ENCODE measurements at places on chromosomes 5 and 9.

DNA sequence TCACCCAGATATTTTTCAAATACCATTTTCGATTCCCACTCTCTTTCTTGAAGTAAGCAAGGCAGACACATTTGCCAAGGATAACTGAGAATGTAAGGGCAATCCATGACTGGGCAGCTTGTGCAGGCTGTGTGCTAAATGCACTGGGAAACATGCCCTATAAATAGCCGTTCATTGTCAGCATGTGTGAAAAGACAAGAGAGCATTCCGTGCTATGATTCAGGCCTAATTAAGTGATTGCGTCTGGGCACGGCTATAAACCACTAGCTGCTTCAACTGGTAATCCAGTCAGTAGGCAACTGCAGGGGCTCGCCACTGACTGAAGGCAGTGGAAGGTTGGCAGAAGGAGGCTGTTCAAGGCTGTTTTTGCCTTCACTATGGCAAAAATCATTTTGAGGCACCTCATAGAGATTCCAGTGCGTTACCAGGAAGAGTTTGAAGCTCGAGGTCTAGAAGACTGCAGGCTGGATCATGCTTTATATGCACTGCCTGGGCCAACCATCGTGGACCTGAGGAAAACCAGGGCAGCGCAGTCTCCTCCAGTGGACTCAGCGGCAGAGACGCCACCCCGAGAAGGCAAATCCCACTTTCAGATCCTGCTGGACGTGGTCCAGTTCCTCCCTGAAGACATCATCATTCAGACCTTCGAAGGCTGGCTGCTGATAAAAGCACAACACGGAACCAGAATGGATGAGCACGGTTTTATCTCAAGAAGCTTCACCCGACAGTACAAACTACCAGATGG, at the start of gene HSPB3:
HSPB3 (plus strand) TSS at position 287 of the 745 bp plus-strand sequence; CDS start at position 378, 91 bp downstream.
- no peak for DNase-seq

DNA sequence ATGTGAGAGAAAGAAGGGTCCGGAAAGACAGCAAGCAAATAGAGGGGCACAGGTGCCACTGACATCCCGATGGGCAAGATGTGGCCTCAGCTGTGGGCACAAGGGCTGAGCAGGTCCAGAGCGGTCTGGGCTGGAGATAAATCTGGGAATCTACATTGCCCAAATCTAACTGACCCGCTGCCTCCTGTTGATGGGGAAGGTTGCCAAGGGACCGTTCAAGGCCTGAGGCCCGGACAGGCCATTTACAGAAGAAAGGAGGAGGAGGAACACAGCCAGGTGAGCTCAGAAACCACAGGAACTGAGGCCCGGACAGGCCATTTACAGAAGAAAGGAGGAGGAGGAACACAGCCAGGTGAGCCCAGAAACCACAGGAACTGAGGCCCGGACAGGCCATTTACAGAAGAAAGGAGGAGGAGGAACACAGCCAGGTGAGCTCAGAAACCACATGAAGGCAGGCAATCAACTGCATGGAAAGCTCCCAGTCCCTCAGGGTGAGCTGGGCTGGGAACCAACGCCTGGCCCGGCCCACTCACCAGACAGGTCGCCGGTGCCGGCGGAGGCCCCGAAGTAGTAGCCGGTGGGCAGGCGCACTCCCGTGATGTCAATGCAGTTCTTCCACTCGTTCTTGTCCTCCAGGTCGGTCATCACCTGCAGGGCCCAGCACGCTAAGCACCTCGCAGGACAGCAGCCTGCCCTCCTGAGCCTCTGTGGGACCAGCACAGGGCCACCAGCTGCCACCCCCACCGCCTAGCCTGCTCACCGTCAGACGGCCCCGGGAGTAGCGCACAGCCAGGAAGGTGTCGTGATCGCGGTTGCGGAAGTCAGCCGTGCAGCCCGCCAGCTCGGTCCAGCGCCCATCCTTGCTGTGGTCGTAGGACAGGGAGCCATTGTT, 14.6 kb downstream of the LMAN2 start:
- no peak for DNase-seq

DNA sequence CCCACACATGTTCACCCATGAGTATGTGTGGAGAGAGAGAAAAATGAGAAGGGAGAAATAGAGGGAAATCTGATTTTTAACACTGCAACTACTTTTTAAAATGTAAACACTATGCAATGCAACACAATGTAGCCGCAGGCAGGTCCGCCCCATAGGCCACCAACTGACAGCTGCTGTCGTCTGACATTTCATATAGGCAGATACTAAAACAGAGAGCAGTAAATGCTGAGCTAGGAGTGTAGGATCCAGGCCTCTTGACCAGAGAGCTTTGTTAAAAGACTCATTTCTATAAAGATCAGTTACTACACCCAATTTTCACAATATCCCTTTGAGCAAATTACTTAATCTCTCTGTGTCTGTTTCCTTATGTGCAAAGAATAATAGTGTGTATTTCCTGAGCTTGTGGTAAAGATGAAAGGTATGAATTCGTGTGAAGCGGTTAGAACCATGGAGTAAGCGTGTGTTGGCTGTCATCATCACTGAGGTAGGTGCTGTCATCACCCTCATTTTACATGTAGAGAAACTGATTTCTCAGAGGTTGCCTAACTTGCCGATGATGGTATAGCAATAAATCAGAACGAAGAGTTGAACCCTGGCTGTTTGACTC, 55.2 kb upstream of the PDE8B start:
- DNase-seq, result no peak

DNA sequence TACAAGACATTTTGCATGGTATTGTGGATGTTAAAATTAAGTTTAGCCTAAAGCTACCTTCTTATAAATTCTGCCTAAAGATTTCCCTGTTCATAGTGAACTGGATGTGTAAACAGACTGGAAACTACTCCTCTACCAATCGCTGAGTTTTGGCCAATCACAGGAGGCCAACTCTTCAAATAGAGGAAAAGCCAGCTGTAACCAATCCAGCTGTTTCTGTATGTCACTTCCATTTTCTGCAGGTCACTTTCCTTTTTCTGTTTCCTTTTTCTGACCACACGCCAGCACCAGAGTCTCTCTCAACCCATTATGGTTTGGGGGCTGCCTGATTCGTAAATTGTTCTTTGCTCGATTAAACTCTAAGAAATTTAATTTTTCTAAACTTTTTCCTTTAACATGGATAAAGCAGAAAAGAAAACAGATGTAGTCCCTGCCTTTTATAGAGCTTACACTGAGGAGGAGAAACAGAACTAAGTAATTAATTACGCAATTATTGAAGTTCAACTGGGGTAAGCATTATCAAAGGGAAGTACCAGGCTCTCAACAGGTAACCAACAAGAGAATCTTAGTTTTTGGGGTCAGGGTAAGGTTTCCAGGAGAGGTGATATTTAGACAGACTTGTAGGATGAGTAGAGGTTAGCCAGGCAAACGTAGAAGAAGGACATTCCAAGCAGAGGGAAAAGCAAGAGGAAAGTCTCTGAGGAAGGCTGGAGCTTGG, 27.7 kb downstream of the RANBP3L start:
- no peak for DNase-seq

DNA sequence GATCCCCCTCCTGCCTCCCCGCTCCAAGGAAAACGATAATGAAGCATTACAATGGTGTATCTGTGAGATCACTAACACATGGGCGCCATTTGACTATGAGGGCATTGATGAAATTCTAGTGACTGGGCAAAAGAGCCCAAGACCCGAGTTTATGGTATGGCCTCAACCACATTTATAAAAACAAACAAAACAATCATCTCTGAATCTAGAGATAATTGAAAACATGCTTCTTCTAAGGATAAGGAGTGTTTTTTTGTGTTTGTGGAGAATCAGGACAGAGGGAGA, 100.9 kb upstream of the SEMA6A start:
- no peak for DNase-seq

DNA sequence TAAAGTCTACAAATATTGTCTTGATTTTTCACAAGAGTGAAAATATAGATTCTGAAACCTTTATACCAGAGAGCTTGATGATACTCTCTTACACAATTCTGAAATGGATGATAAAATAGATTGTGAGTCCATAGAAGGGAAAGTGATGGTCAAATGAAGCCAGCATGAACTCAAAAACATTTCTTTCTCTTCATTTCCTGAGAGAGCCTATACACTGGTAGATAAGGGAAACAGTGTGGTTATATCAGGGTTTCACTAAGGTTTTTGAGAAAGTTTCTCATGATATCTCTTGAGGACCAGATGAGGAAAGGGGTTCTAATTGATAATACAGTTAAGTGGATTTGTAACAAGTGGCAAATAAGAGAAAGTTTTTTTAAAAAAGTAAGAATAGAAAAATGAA, 254.1 kb downstream of the PJA2 start:
- no peak for DNase-seq

DNA sequence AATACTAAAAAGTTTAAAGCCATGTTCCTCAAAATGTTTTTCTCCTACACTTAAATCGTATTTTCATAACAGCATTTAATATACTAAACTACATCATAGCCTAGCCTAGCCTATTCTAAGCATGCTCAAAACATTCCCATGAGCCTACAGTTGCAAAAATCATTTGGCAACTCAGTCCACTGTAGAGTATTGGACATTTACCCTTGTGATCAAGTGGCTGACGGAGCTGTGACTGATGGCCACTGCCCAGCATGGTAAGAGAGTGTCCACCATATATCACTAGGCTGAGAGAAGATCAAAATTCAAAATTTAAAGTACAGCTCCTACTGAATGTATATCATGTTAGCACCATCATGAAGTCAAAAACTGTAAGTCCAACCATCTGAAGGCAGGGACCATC, 30.9 kb downstream of the SEMA5A start:
- DNase-seq, result no peak

GRCh38 chr9:36162211-36162738, 6.9 kb upstream of the CCIN start:
- no peak for DNase-seq

- no peak for DNase-seq
These were observed 42.9 kb downstream of the FOXD1 start for GRCh38 chr5:73405691-73406090.

DNA sequence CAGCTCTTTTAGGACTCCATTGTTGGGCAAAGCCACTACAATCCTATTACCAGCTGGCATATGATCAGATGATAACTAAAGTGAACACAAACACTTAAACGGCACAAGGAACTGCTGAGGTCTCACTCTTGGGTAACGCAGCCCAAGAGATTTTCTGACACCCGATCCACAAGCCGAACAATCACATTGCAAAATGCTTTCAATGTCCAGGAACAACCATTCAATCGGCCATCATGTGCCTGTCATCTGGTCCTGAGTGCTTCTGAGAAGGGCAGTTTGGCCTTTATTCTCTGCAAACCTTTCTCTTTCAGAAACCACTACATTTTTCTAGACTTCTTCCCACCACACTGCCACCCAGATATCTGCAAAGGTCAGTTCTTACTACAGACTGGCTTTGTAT, 283.1 kb downstream of the GLIS3 start:
- DNase-seq, result no peak

DNA sequence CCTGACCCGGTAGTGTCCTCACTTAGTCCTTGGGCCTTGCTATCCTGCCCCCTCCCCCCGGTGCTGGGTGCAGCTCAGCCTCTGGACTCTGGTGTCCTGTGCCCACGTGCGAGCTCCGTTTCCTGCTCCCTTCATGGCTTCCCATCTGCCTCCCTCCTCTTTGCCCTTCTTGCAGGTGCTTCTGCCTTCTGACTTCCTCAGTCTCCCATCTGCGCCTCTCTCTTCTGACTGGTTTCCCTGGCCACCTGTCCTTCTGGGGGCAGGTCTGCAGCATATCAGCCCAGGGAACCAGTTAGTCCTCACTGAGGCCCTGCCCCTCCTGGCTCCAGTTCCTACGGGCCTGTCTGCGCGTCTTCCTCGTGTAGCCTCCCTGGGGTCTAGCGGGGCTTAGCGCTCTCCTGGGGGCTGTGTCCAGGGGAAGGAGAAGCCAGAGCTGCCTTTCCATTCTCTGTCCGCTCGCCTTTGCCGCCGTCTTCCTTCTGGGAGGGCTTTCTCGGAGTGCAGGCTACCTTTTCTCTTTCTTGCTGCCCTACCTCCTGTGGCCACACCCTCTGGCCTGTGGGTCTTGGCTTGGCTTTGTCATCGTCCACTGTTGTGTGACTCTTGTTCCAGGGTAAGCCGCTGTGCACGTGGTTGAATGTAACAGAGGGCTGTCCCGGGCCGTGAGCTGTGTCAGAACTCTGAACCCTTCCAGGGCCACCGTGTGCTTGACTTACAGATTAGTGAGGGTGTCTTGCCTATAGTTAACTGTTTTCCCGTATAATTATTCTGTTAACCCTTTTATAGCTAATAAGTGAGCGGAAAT, 51.8 kb downstream of the EHMT1 start:
- no peak for DNase-seq

DNA sequence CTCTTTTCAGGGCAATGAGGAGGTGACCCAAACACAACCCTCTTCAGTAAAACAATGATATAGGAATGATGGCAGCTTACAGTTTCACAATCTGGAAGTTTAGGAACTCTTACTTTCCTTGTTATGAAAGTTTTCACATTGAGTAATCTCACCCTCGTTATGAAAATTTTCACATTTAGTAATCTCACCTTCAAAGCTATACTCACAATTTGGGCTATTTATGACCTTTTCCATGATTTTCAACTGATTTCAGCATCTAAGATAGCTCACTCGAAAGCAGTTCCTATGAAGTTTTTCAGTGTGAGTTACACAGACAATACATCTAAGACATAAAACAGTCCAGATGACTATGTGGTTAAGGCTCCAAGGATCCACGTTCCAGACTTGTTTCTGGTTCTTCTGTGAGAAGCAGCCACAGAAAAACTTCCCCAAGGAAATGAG, 57.1 kb downstream of the FOXD1 start:
- DNase-seq, result no peak

DNA sequence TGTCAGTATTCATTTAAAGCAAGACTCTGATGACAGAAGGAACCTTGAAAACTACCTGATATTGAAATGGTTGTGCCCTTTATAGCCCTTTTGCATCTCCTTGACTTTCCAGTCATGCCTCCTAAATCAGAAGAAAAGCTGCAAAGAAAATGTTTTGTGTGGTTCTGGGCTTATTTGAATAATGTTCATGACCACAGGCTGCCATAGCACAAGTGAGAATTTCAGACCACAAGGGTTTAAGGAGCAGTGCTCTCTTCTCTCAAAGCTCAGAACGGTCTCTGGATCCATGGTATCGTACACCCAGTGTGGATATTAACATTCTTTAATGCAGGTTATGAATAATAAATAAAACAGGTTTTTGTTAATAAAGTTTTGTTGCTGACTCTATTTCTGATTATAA, 54.2 kb downstream of the GPR107 start:
- DNase-seq, result no peak

- DNase-seq, result no peak
These were observed 97.6 kb downstream of the OLFM1 start for GRCh38 chr9:135185060-135185459.

DNA sequence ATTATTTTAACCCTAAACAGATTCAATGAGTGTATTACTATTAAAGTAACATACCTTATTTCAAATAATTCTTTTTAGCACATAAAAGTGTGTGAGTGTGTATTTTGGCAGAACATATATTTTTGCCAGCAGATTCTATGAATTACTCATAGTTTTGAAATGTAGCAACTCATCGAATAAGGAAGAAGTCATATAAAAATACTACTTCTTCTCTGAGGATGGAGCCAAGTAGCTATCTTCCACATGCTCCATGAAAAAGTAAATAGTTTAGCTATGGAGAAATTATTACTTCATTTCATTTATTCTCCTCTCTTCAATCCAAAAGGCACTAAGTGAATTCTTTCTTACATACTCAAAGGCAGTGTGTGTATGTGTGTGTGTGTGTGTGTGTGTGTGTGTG, 1090.4 kb upstream of the CDH6 start:
- DNase-seq, result no peak

GRCh38 chr5:74889523-74890105, 23.4 kb upstream of the FAM169A start:
- DNase-seq, result peak; percentile 58

- DNase-seq, result no peak
These were observed 15.0 kb upstream of the POU5F2 start for GRCh38 chr5:93756372-93756771.

- DNase-seq, result no peak
These were observed 551.2 kb upstream of the KLF4 start for GRCh38 chr9:108040783-108041182.

Data from stimulated activated naive B cell treated with anti-CD40 and anti-IgM and Interleukin-4, amounts not matched to agents 10 μg/mL and 1 μg/mL and 100 μg/mL, for 72 hours (primary cell).